GM13976 (cell line): ENCODE measurements at places on chromosomes 6 and 20.

DNA sequence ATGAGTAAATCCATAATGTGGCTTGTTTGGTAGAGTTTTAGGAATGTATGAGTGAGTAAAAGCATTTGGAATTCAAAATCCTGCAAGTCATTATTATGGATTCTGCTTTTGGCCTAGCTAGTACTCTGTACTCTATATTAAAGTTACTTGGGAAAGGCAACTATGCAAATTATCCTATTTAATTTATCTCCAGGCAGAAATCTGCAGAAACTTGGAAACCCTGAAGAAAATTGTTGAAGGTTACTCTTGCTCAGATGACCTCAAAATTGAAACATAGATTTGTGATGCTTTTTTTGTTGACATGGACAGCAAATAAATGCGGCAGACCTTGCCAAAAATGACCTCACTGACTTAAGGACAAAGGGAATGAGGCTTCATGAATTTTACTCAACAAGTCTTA, 477.1 kb upstream of the EYS start:
- DNase-seq = no peak

GRCh38 chr6:14533446-14533845, 415.9 kb downstream of the CD83 start:
- no peak for DNase-seq

GRCh38 chr6:152416652-152417051, 220.5 kb downstream of the SYNE1 start:
- DNase-seq = no peak

DNA sequence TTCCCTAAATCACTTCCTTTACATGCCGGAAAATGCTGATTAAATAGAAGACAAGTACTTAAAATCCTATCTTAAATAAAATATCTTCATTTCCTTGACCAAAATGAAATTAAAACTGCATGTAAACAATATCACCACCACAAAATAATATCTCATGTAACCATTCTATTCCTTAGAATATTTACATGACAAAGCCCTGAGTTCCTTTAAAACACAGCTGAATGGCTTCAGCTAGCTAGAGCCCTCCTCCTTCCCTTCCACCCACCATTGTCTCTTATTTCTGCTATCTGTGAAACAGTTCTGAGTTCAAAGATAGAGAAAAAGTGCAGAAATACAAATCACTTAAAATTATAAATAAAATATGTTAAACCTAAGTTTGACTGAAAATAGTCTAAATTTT, 103.1 kb downstream of the HIVEP2 start:
- DNase-seq = no peak

DNA sequence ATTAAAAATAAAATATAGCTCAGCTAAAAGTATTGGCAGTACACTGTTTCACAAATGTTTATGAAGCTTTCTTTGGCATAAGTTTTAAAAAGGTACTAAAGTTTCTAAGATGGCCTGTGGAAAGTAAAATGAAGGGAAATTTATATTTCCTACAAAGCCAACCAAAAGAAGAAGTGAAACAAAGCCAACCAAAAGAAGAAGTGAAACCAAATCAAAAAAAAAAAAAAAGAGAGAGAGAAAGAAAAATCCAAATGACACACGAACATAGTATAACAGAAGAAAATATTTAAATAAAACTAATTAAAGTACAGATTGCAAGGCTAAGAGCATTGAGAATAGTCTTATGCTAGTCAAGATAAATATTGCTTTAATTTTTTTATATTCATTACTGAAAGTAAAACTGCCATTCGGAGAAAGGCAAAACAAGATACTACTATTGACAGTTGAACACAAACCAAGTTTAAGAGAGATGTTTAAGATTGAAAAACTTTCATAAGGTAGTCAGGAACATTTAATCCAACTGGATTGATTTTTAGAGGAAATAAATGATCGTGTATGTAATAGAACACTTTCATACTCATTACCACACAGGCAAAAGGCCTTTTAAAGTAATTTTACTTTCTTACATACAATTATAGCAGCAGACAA, 12.8 kb upstream of the KHDRBS2 start:
- DNase-seq = peak; percentile 36

DNA sequence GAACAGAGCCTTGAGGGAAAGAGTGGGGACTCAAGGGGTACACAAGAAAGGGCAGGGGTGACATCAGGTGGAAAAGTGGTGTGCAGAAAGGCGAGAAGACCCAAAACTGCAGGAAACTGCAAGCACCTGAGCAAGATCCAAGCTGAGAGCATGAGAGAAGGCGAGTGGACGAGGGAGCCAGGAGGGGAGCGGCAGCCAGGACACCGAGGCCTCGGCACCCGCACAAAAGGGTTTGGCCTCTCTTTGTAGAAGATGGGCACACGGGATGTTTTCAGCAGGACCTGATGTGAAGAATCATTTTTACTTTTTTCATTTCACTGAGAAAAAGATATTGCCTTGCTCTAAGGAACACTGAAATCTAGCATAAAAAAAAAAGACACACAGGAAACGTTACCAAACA, 82.1 kb upstream of the FOXQ1 start:
- DNase-seq = no peak

GRCh38 chr6:444653-445275, 53.2 kb downstream of the IRF4 start:
- no peak for DNase-seq
